ENCODE measurements at places on chromosomes 3 and 15.
A peak's percentile ranks its signal among the peaks of the same experiment; 100 is the strongest.

- peak; percentile 31 for DNase-seq
These were observed 550.0 kb downstream of the AGBL1 start for GRCh38 chr15:86629409-86630356.

DNA sequence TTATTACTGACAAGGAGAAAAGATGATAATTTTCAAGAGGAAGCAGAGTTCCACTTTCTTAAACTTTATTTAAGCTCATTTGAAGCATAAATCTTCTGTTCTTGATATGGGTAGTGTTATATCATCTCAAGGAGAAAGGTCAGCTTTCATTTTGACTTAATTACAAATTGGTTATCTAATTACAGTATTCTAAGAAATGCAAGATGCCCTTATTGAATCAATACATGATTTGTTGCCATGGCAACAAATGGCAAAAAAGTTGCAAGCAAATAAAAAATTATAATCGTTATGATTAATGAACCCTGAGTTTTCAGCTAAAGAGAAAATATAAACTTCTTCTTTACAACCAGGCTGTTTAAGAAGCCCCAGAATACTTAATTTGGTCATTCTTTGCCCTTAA lies 622.7 kb downstream of the RBMS3 start:
- no peak for DNase-seq

DNA sequence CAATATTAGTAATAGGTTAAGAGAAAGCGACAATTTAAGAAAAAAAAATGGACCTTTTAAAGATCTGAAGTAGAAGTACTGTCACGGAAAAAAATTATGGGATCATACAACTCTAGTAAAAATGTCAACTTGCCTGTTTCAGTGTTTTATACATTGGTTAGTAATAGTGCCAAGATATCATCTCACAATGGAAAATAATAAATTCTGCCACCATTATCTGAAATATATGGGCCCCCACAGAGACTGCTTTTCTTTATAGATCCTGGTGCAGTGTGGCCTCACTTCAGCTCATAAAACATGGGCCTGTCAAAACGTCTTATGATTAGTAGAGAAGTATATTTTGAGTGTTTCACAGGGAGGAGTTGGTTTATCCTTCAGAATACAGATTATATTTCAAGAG lies 266.3 kb upstream of the EPHA6 start:
- DNase-seq, result no peak

GRCh38 chr3:119560160-119560559 lies 746 bp upstream of the CD80 start:
- DNase-seq, result no peak

DNA sequence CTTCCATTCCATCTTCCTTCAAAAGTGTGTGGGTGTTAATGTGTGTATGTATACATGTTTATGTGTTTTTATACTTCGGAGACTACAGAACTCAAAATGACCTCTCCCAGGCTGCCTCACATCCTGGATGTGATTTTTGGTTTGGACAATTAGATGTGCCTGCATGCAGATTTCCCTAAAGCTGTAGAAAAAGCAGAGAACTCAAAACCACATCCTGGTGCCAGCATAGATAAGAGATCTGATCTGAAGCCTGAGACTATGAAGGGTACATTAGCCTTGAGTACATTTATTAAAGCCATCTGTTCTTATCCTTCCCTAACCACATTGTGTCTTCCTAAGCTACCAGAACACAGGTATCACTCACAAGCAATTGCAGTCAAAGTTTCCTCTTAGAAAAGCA lies 319.4 kb upstream of the RASGRP1 start:
- DNase-seq, result no peak

DNA sequence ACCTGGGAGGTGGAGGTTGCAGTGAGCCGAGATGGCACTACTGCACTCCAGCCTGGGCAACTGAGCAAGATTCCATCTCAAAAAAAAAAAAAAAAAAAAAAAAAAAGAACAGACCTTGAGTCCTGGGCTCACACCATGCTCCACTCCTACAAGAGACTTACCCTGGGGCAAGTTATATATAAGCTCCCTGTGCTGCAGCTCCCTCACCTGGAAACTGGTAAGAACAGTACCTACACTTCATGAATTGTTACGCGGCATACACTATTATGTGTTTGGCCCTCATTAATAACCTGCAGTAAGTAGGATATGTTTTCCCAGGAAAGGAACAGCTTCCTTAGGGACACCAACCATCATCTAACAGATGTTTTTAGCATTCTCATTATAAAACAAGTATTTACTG lies 119.6 kb downstream of the FMN1 start:
- DNase-seq, result peak; percentile 47

- DNase-seq, result no peak
These were observed 118.2 kb downstream of the GADL1 start for GRCh38 chr3:30776186-30776815.

GRCh38 chr3:14510838-14511622 lies 29.1 kb downstream of the GRIP2 start:
- DNase-seq, result no peak

- DNase-seq, result no peak
These were observed 274.4 kb downstream of the PLCL2 start for GRCh38 chr3:17158941-17159682.

DNA sequence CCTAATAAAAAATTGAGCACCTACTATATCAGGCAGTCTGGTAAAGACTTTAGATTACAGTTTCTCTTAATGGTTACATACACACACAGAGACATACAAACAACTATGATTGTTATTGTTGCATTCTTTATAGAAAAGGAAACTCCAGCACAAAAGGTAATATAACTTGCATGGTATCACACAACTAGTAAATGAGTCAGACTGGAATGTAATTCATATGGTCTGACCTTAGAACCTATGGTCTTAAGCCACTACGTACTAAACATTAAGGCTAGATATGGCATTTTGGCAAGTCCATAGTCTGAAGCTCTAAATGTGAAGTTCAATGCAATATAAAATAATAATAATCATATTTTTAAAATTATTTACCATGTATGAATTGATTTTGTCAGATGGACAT lies 380.6 kb downstream of the LSAMP start:
- peak; percentile 15 for DNase-seq

- no peak for DNase-seq
These were observed 74.0 kb downstream of the SRGAP3 start for GRCh38 chr3:9175421-9175820.

DNA sequence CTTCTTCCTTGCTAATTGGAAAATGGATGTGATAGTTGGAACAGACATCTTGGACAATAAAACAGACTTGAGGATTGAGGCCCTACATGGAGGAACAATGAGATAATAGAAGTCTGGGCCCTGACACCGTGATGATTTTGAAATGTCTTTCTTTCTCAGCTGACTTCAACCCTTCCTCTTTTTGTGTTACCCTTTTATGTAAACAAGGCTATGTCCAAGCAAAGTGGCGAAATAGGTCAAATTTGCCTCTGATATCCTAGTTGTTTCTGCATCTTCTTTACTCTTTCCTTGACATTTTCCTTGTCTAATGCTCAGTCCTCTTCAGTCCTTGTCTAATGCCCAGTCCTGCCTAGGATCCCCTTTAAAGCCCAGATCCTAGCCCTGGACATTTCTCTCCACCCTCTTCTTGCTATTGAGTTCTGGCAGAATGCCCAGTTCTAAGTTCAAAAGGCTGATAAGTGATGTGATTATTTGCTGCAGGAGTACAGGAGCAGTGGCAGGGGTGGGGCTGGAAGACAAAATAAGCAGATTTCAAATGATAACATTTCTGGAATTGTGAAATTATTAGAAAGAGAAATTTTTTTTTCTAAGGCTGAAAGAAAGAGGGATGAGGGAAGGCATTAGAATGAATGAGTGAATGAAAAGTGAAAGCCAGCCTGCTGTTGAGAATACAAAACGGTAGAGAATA lies 6.5 kb upstream of the VPS8 start:
- peak; percentile 70 for DNase-seq

DNA sequence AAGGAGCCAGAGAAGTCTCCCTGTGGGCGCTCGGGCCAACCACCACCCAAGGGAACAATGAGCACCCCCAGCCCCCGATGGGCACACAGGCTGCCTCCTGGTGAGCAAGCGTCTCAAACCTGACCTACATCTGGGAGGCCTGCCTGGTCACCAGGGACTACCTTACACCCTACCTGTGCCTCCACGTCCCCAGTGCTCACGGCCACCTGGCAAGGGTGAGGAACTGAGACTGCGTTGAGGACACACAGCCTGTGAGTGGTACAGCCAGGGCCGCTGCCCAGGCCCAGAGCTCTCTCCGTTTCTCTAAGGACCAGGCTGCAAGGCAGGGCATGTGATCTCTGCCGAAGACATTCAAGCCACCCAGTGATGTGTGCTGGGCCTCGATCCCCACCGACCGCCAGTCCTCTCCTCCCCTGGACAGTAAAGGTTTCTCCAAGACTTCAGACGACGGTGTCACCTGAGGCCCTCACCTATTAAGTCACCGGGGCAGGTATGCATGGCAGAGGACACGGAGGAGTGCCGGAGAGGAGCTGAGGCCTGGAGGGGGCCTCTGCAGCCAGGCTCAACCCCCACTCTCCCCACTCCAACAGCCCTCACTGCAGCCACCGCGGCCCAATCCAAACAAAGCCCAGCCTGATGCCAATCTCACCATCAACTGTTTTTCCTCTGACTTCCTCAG lies 2.8 kb downstream of the GOLGA8A start:
- no peak for DNase-seq

- DNase-seq, result no peak
These were observed 137.2 kb upstream of the IQSEC1 start for GRCh38 chr3:13210221-13210975.

GRCh38 chr15:59994888-59995557 lies 9.1 kb upstream of the FOXB1 start:
- DNase-seq, result no peak

DNA sequence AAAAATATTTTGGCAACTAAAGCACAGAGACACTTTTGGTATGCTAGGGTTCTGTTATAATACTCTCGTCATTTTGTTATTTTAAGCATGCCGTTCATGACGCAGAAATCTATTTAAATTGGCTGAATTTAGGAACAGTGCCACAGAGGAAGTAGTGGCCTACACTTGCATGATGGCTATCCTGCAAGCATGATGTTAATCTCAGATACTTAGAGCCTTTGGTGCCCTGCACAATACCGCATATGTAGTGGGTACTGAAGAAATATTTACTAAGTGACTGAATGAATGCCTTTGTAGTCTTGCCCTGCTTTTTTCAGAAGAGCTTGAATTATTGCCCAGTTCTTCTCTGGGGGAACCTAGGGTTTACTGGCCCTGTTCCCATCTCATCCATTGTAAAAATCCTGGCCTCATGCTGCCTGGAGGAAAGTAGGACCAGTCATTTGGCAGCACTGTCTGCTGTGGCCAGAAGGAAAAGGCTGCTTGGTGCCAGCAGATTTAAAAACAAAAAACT lies 79.0 kb downstream of the SERPINI1 start:
- no peak for DNase-seq

- no peak for DNase-seq
These were observed 162.8 kb downstream of the SMAD6 start for GRCh38 chr15:66864871-66865281.

- no peak for DNase-seq
These were observed 119.4 kb downstream of the SUCLG2 start for GRCh38 chr3:67535006-67535405.

GRCh38 chr15:89021224-89021623 lies 67.0 kb upstream of the ABHD2 start:
- no peak for DNase-seq

DNA sequence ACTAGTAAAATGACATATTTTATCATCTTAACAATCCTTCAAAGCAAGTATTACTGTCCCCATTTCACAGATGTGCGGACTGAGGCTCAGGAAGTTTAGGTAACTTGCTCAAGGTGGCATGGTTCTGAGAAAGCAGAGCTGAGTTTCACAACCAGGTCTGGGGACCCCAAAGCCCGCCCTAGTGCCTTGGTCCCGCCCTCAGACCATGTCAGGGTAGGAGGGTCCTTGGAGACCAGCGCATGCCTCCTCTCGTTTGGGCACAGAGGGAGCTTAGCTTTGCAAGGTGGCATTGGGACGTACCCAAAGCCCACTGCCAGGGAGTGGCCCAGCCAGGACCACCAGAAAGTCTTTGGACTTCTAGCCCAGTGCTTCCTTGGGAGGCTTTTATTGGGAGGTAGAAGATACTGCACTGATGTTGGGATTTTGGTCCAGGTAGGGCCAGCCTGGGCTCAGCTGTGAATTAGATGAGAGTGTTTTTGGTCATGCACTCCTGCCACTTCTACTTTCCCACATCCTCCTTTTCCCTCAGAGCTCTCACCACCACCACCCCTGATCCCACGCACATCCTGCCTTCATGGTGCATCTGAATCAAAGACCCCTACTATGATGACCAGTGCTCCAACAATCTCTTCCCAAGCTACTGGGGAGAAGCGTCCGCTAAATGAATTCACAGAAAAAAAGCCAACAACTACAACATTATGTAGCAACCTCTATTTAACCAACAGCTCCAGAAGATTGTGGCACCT lies 307.9 kb downstream of the TLE3 start:
- DNase-seq, result no peak

DNA sequence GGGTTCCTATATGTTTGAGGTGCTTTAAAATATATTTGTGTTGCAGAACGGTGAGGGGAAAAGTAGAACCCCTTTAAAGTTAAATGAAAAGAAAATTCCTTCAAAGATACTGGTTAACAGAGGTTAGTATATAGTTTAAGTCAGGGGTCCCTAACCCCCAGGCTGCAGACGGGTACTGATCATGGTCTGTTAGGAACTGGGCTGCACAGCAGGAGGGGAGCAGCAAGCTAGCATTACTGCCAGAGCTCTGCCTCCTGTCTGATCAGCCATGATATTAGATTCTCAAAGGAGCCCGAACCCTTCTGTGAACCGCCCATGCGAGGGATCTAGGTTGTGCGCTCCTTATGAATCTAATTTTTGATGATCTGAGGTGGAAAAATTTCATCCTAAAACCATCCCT lies 37.5 kb upstream of the RFX7 start:
- DNase-seq, result no peak

DNA sequence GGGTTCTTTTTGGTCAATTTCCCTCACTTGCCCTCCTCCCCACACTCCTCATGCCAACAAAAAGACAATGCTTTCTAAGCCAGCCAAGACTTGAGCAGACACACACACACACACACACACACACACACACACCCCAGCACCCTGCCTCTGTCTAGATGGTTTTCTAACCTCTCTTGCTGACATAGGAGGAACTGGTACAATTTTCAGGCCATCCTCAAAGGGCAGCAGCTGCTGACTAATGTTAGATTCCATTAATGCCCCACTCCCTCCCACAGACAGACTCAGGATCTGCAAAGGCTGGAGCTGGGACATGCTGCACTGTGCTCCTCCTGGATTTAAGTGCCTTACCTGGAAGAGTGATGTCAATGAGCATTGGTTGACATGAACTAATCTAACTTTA lies 438.4 kb downstream of the OCA2 start:
- DNase-seq, result no peak

- no peak for DNase-seq
These were observed 896.9 kb downstream of the DIPK2A start for GRCh38 chr3:144868506-144868905.

GRCh38 chr3:185075547-185075946 lies 77.3 kb downstream of the C3orf70 start:
- DNase-seq, result no peak

- peak; percentile 76 for DNase-seq
These were observed 176.2 kb downstream of the P3H2 start for GRCh38 chr3:189944285-189945145.

DNA sequence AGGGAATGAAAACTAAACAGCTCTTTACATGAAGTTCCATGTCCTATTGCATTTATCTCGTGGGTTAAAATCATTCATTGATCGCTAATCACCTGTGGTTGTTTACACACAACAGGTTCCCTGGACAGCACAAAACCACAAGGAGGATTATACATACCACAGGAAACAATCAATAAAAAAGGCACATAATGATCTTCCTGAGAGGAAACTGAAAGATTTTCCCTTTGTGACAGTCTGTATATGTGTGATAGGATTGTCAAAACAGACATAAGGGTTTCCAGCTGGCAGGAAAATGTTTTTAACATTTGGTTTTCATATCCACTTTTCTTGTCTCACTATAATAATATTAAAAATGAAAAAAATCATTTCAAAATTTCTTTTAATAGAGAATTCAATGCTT lies 541.8 kb downstream of the NLGN1 start:
- no peak for DNase-seq
